ENCODE measurements at places on chromosomes 6 and 20.

- DNase-seq: no peak
Measured at GRCh38 chr6:57313009-57313408, 4.4 kb upstream of the PRIM2 start.

DNA sequence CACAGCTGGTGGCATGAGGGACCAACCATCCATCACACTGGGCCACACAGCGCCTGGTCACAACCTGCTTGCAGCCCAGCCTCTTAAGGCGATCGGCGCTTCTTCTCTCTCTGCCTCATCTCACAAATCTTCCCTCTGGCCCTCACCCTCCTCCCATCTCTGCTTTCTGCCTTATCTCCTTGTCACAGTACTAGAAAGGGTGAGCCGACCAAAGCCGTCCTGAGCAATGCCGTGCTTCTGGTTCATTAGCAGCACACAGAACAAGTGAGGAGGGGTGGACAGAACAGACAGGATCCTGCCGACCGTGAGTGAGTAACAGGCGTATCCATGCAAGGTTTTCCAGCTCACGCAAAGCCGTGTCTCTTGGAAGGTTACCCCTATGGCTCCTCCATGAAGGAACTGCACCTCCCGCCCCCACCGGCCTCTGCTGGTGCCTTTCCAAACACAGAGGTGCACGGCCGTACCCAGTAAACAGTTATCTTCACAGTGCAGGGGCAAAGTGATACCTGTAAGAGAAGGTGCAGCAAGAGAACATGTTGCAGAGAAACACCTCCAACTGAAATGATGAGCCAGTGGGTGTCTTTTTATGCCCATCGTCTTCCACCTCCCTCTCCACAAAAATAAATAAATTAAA is 331.7 kb downstream of the FARS2 start:
- no peak for DNase-seq

- DNase-seq: no peak
Measured at GRCh38 chr6:50846852-50847155, 28.1 kb downstream of the TFAP2B start.

DNA sequence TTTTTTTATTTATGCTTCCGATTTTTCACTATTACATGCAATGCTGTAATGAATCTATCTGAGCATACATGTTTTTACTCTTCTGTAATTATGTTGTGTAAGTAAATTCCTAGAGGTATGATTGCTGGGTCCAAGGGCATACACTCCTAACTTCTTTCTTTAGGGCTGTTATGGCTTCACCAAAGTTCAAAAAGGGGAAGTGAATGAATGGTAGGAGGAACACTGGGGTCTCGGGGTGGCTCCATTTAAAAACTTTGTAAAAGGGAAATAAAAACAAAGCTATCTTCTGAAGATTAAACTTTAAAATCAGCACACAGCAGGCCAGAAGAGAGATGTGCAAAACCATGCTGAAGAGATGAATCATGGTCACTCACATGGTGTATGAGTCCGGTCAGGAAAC is 289.1 kb upstream of the SUPT3H start:
- DNase-seq: no peak

DNA sequence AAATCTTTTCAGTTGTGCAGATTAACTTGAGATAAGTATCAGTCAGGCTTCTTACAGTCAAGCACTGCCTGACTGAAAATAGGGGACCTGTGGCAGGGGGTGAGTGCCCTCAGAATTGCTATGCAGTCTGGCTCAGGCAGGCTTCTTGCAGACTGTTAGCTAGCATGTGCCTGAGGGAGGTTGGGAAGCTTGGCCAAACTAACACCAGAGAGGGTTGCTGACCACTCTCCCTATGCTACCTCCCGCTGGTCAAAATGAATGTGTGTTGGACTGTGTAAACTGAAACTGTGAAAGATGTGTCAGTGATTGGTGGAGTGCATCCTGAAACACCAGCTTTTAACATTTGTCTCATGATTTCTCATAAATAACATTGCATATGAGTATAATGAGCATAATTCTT is 622.3 kb upstream of the IMPG1 start:
- DNase-seq: no peak

DNA sequence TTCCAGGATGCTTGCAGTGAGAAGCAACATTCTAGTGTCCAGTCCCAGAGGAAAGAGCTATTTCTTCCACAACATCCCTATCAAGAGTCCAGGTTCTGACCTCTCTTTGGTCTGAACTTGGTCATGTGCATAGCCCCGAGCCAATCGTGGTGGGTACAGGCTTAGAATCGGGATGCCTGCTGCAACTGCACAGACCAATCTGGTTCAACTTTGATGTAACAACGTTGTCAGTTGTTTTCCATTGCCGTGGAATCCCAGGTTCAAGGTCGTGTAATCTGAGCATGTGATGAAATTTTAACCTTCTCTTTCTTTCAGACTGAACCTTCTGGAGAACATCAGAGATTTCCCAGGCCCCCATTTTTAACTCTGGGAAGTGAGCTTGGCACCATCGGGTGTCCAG is 130.5 kb downstream of the ANKRD60 start:
- no peak for DNase-seq

GRCh38 chr6:31971279-31971992 is 502 bp downstream of the DXO start:
- DNase-seq: no peak

GRCh38 chr20:60206259-60206658 is 248.0 kb downstream of the CDH26 start:
- no peak for DNase-seq

GRCh38 chr6:165850434-165851019 is 187.5 kb upstream of the PDE10A start:
- DNase-seq: peak; percentile 41

Measured in CD4-positive, alpha-beta T cell treated with Interleukin-4 for 1 hour (primary cell).